ENCODE measurements at places on chromosomes 3 and 15.
A peak's percentile ranks its signal among the peaks of the same experiment; 100 is the strongest.

- DNase-seq, result no peak
Measured at GRCh38 chr15:61091289-61091616, 137.8 kb downstream of the RORA start.

DNA sequence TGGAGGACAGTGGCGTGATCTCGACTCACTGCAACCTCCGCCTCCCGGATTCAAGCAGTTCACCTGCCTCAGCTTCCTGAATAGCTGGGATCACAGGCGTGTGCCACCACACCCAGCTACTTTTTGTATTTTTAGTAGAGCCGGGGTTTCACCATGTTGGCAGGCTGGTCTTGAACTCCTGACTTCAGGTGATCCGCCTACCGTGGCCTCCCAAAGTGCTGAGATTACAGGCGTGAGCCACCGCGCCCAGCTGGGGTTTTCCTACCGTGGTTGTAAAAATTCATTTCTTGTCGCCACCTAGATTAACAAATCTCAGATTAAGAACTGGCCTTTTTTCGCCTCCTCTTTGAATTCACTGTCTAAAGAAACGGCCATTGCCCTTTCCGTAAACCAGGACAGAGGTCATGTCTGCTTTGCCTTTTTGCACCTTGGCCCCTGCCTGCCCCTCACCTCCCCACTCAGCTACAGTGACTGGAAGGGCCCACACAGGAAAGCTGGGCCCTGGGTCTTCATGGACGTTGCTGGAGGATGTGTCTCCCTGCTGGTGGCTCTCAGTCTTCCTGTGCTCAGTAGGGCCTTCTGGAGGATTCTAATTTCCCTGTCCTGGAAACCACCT is 17.2 kb downstream of the ZNF710 start:
- no peak for DNase-seq

- no peak for DNase-seq
Measured at GRCh38 chr15:95864467-95864886, 466.0 kb upstream of the NR2F2 start.

DNA sequence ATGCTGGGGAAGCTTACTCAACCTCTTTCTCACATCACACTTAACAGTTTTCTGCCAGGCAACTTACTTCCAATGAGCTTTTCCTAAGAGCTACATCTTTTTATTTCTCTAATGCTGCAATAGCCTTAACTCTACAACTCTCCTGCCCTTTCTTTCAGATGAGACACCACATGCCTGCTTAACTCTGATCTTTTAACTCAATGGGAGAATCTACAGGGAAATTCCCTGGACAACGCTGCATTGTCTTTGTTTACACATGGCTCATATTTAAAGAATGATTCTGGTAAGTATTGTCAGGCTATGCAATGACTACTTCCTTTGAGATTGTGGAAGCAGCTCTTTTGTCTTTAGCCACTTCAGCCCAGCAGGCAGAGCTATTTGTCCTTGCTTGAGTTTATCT is 353.1 kb upstream of the BCHE start:
- no peak for DNase-seq

DNA sequence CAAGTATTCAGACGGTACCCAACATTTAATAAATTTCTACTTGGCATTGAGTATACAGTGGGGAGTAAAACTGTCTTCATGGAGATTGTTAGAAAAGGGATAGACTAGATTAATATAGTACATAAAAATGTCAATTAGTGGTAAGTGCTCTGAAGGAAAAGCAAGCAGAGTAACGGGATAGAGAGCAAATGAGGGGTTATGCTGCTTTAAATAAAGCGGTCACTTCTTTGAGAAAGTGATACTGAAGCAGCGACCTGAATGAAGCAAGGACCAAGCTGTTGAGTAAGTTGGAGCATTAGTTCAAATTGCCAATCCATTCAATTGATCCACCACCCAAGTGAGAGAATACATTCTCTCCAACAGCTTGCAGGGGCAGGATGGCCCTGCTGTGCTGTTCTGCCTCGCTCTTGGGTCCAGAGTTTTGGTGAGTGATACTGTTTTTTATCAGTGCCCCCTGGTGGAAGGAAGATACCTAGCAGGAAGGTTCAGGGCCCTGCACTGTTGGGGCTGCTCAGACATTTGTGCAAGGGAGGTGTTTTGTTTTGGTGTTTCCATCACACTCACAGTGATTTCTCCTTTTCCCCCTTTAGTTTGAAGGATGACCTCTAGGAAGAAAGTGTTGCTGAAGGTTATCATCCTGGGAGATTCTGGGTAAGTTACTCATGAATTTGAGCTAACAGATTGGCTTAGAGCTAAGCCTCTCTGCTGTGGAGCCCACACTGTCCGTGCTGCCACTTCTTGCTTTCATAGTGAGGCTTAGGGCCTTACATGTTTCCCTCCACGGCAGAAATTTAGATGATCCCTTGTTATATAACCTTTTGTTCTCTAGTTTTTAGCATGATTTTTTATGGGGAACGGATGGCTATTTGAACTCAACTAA is 69.0 kb downstream of the RAB7A start:
- DNase-seq, result peak; percentile 73

DNA sequence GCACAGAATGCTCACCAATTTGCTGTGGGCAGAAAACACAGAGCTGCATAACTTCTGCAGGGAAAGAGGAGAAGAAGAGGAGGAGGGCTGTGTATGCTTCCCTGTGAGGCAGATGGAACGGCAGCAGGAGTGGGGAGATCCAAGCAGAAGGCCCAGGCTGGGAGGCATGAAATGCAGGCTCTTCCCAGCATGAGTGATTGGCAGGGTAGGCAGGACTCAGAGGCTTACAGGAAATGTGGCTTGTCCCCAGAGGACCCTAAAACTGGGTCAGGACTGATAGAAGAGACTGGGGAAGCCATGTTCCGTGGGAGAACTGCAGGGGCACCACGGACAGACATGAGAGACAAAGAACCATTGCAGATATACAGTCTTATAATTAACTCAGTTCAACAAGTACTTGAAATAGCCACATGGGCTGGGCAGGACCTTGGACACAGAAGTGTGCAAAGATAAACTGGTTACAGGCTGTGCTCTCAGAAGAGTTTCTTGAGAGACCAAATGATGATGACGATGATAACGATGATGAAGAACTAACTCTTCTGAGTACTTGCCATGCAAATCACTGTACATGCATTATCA is 286.9 kb downstream of the EPHB1 start:
- DNase-seq, result no peak

GRCh38 chr15:90859234-90860131 is 8.9 kb upstream of the FURIN start:
- no peak for DNase-seq

GRCh38 chr3:165070682-165071081 is 7.6 kb downstream of the SI start:
- no peak for DNase-seq

GRCh38 chr3:37811625-37812498 is 49.8 kb upstream of the CTDSPL start:
- DNase-seq, result no peak

DNA sequence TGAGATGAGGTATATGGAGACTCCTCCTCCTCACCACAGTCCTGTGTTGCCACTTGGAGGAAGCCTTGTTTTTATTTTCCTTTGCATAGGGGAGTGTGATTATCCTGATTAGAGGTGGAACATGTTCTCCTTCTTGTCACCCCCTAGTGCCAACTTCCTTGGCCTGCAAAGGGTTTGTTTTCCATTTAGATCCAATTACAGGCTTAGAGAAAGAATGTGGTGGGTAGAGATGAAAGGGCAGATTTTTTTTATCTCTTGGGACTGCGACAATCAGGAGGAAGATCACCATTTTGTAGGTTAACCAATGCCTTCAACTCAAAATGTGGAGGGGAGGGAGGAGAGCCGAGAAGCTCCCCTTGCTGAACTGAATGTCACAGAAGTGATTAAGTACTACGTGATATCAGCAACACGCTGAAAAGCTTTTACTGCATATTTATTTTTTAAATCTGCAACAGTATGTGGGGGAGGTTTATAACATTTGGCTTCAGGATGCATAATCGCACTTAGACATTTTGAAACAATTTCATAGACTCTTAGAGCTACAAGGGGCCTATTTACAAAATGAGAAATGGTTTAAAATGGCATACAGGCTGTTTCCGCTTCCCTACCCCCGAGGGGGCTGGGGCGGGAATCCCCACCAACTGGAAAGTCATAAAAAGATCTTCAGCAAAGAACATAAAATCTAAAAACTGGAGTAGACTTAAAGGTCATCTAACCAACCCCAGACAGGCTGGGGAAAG is 2.4 kb downstream of the LMCD1 start:
- no peak for DNase-seq

Measured in natural killer cell treated with Interleukin-12 subunit alpha and Interleukin-12 subunit beta and Interleukin-15 and Interleukin-18, amount 100 ng/mL, for 72 hours (primary cell).